ENCODE measurements at places on chromosomes 2 and 18.

DNA sequence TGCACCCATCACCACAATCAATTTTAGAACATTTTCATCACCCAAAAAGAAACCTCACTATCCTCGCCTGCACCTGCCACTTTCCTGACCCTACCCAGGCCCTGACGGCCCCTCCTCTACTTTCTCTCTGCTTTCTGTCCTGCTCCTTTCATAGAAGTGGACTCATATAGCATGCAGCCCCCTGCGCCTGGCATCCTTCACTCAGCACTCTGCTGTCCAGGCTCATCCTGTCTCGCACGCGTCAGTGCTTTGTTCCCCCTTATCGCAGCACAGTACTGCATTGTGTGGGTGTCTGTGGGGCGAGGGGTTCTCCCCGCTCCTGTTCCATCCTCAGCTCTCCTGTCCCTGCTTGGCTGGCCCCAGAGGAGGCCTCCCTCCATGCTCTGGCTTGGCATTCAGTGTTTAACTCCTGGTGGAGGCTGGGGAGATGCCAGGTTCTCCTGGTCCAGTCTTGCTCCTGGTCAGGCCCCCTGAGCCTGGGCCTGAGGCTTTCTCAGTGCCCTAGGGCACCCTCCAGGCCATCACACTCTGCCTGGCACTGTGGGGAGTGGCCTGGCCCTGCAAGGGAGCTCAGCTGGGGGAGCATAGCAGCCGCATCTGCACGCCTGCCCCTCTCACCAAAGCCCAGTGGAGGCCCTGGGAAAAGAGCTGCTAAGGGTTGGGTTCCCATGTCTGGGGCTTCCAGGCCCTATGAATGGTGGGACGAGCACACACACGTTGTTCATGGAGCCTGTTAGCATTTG lies 6.6 kb upstream of the TUBB6 start:
- no peak for DNase-seq

DNA sequence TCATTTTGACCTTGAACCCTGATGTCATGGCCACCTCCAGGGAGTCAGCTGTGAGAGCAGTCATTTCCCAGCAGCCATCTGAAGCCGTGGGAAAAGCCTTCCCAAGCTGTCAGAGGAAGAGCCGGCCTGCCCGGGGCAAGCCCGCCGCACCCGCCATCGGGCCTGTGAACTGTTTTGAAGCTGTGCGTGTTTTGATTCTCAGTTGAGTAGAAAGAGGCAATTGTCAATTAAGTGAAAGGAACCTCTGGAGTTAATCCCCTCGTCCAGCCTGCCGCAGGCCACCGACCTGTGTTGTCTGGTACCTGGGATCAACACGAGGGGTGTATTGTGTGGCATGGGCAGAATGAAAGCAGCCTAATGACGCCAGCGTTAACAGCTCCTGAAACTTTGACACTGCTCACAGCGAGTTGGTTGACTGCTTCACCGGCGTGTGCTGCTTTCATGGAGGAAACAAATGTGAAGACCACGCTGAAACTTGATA lies 318.4 kb downstream of the AGAP1 start:
- no peak for DNase-seq

DNA sequence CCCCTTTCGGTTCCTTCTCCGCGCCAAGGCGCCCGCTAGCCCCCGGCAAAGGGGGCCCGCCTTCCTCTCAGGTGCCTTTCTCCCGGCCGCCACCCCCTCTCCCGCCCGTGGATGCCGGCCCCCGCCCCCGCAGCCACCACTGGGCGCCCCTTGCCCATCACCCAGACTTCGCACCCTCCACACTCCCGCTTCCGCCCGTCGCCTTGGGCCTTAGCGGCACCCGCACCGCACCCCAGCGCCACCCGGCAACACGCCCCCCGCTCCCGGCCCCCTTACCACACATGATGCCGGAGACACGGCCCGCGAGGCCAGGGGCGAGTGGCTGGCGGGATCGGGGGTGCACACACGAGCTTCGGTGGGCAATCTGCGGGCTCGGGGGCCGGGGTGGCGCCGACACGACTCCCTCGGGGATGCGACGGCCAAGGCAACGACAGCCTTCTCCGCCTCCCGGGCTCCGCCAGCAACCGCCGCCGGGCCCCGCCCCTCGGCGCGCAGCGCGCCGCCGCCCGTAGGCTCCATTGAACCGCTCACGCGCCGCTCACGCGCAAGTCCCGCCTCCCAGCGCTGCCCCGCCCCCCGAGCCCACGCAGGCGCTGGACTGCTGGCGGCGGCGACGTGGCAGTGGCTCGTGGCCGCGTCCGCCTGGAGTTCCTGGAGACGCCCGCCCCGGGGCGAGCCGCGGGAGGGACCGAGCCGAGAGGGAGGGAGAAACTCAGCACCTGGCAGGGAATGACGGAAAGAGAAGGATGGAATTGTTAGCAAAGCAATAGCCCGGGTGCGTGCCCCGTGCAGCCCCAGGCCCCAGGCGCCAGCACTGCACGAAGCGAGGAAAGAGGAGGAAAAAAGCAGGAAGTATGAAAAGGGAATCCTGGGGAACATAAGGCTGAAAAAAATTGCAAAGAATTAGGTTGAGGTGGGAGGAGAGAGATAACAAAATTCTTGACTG lies at the start of gene GFPT1:
TSS of gene GFPT1 (minus strand) at position 439 of the 946 bp plus-strand sequence. CDS start at position 283, 156 bp downstream.
- DNase-seq = peak; percentile 84

DNA sequence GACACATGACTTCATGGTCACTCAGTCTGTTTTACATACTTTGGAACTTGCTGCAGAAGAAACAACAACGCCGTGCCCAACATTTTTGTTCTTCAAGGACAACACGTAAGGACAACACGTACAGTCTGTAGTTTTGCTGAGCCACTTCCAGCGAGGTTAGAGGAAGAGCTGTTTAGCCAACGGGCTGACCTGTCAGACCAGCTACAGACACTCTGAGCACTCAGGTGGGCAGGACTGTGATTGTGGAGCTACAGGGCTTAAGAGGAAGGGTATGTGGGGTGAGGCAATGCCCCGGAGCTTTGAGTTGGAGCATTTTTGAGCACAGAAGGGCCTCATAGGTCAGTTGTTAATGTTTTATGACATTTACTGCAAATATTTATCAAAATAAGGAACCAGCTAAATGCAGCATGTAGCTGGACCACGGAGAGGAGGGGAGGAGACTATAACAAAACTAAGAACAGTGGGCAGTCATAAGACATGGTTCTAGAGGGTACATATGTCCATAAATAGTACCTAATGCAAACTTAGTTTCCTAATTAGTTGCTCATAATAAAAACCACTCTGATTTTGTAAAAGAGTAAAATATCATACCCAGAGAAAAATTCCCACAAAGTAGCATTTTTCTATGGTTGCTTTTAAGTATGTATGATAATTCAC lies 26.3 kb upstream of the NPC1 start:
- DNase-seq = no peak

GRCh38 chr18:9708057-9708433 lies at the start of gene RAB31:
TSS of gene RAB31 (plus strand) at chr18:9708301. CDS start at chr18:9708406, 105 bp downstream.
- DNase-seq = peak; percentile 12

GRCh38 chr2:207996848-207997247 lies 28.5 kb downstream of the PLEKHM3 start:
- no peak for DNase-seq

GRCh38 chr2:105220604-105221003 lies 20.9 kb upstream of the GPR45 start:
- no peak for DNase-seq

DNA sequence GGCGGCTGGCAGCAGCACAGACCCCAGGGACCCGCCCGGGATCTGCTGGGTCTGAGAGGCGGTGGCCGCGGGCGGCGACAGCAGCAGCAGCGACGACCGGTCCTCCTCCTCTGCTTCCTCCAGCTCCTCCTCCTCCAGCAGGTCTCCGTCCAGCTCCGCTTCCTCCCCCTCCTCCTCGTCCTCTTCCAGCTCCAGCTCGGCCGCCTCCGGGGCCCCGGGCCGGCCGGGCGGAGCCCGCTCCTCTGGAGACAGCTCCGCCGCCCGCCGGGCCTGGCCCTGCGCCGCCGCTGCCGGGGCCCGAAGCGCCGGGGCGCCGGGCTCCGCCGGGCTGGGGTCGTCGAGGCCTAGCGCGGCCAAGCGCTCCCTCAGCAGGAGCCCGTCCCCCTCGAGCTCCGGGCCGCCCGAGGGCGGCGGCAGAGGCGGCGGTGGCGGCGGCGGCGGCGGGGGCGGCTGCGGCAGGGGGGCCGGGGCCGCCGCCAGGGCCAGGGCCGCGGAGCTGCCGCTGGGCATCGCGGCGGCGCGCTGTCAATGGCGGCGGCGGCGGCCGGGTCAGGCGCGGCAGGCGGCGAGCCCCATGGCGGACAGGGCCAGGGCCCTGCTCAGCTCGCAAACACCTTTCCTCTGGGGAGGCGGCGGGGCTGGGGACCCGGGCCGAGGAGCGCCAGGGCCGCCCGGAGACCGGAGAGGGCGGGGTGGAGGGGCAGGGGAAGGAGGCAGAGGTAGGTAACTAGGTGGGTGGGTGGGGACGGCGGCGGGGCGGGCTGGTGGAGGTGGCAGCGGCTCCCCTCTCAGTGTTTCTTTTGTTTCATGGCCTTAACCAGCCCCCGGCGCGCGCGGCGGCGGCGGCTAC lies 445 bp downstream of the MEX3C start:
- no peak for DNase-seq

DNA sequence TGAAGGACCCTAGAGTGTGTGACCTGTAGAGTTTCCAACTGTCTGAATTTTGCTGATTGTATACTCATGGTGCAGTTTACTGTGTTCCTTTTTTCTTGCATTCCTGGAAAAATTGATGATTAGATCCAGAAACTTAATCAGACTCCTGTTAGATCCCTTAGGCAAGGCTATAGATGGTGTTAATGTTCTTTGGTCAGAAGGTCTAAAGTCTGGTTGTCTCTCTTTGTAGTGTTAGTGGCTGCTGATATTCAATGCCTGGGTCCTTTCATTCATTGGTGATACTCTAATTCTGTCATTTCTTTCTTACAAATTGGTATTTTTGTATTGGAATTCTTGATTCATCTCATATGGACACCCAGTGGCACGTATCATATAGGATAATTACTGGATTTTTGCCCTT lies 6.3 kb downstream of the CCNT2 start:
- DNase-seq = no peak

GRCh38 chr2:76731157-76731556 lies 791.0 kb downstream of the LRRTM4 start:
- DNase-seq = no peak

DNA sequence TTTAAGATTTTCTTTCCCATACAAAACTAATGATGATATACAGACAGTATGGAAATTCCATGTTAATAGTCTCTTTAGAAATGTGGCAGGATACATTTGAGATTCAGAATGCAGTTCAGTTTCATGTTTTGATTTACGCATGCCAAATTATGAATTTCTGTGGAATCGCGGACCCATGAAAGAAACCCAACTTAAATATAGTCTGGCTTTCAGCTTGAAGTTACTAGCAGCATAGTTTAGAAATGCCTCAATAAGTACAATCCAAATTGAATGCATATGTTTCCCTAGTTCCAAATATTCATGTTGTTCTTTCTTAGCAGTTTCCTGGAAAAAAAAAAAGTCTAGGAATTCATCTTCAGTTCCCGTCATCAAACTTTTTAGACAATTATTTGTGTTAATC lies 164.1 kb upstream of the RASGRP3 start:
- DNase-seq = no peak

DNA sequence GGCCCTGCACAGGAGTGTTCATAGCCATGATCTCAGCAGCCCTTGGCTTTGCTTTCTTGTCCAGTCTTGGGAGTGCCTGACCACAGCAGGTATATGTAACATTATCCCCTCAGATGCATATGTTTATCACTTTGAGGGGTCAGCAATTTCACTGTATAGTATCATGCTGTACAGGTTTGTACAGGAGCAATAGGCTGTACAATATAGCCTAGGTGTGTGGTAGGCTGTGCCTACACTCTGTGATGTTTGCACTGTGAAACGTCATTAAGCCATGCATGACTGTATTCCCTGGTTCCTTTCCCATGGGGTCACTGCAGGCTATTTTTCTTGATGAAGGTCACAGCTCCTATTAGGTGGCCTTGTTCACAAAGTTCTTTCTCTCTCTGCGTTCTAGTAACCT lies 4.7 kb upstream of the IL36G start:
- DNase-seq = no peak

DNA sequence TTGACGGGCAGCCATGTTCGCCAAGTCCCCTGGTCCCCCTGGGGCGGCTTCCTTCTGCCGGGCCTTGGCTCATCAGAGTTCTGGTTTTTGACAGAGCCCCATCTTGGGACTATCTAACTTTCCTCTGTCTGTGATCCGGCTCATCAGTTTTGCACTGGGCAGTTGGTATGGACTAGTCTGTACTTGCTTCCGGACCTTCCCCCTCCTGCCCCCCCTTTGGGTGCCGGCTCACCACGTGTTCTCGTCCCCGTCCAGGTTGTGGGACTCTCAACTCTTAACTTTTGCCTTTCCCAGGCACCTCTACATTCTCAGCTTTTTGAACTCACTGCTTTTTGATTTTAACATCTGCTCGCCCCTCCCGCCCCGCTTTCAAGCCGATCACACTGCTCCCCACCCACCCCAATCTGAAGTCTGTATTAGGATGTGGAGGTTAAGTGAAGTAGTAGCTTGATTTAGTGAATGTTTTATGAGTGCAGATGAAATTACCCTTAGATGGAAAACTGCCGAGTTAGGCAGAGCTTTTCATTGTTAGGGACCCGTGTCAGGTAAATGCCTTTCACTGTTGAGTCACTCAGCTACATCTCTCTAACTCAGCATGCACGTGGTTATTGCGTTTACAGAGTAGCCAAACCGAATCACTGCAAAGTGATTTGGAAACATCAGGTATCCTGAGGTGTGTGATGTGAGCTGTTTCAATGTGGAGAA lies 874 bp downstream of the WDR43 start:
- DNase-seq = no peak

- no peak for DNase-seq
Observed at GRCh38 chr2:39697454-39697853, 31.7 kb downstream of the TMEM178A start.

- no peak for DNase-seq
Observed at GRCh38 chr2:8458503-8459459, 223.1 kb upstream of the ID2 start.
